ENCODE measurements at places on chromosomes 11 and 22.
A peak's percentile ranks its signal among the peaks of the same experiment; 100 is the strongest.

GRCh38 chr11:34851916-34852315, 64.3 kb downstream of the APIP start:
- DNase-seq = no peak

DNA sequence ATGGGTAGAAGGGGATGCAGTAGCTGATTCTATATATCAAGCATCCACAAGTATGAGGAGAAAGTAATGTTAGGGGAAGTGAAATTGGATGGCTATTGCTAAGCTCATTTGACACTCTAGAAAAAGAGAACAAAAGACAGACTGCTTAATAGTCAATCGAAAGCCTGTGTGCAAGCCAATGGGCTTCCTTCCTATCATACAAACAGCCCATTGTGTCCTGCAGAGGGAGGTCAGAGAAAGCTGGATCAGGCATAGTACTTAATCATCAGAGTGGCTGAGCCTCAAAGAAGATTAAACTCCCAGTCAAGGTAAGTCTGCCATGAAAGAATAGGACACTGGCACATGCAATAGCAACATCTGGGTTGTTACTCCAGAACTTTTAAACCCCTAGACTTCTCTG, 50.9 kb upstream of the PGR start:
- DNase-seq = no peak

DNA sequence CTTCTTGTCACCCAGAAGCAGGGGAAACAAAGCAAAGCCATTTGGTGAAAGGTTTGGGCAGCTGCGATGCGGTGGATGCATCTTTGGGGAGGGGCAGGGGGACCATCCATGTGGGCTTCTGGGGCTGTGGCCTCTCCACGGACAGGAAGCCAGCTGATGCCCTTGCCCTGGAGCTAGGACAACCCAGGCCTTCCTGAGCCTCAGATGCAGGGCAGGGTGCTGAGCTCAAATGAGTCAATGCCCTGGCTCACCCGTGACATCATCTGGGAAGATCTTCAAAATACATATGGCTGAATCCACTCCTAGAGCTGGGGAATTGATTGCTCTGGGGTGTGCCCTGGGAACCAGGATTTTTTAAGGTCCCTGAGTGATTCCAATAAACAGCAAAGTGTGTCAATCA, 1418.2 kb downstream of the TBC1D22A start:
- no peak for DNase-seq

DNA sequence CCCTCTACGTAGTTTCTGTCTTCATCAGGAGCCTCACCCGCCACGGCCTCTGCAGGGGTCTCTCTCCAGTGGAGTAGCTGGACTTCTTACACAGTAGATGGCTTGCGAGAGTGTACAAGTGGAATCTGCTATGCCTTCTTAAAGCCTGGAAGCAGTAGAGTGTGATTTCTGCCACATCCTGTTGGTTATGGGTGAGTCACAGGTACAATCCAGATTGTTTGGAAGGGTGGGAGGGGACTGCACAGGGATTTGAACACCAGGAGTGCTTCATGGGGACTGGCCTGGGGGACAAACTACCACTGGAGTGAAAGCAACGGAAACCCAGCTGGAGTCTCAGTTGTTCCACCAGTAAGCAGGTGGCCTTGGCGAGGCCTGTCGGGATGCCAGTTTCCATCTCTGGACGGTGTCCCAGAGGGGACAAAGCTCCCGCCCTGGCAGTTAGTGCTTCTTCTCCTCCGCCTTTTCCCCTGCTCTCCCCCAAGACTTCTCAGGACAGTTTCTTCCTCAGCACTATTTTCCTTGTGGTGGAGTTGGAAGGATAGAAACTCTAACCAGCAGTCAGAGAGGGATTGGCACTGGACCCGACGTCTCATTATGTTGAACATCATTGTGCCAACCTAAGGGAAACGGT, 85.0 kb upstream of the RCN1 start:
- no peak for DNase-seq

DNA sequence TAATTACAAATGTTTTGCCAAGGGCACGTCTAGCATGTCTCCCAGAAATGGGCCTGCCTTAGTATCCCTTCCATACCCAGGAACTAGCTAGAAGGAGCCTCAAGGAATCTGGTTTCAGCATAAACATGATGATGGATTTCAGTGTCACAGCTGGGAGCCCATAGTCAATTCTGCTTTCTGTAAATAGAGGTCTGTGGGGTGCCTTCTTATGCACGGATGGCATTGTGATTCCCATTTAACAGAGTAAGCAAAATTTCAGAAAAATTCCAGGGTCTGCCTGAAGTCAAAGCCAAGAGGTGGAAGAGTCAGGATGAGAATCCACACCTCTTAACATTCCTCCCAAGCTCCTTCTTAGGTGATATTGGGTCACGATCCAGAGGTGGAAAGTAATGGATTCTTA, 12.1 kb downstream of the DUSP18 start:
- no peak for DNase-seq

DNA sequence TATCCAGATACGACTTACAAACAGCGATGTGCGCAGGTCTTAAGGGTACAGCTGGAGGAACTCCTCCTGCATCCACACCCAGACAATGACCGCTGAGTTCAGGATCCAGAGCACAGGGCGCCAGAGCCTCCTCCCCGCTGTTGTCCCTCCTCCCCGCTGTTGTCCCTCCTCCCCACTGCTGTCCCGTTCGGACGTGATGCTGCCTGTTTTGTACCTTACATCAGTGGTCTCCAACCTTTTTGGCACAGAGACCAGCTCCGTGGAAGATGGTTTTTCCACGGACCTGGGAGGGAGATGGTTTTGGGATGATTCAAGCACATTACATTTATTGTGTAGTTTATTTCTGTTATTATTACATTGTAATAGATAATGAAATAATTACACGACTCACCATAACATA, 62.0 kb downstream of the PHF21B start:
- no peak for DNase-seq

DNA sequence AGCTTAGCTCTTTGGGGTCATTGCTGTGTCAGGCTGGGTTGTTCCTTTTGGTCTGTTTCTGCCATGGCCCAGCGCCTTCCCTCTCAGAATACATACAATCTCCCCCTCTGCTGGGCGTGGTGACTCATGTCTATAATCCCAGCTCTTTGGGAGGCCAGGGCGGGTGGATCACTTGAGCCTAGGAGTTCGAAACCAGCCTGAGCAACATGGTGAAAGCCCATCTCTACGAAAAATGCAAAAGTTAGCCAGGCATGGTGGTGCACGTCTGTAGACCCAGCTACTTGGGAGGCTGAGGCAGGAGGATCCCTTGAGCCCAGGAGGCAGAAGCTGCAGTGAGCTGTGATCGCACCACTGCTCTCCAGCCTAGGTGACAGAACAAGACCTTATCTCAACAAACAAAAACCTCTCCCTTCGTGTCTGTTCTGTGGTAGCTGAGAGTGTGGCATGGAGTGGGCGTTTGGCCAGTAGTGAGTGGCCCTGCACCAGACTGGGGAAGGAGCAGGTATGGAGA, 46.7 kb upstream of the RAB1B start:
- no peak for DNase-seq

DNA sequence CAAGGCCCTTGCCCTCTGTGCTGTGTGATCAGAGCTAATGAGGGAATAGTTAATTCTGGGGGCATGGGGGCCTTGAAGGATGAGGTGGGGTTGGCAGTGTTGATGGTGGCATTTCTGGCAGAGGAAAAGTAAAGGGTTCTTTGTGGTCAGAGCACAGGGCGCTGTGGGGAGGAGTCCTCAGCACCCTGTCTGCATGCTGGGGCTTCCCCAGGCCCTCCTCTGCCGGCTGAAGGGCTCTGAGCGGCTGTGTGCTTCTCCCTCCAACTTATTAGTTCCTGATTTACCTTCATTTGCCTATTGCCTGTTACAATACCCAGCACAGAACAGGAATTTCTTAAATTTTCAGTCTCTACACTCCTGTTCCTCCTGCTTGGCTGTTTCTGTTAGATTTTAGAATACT, 122.8 kb downstream of the HIPK3 start:
- no peak for DNase-seq

- DNase-seq = no peak
These were observed 73.7 kb upstream of the TSPAN18 start for GRCh38 chr11:44652901-44653644.

DNA sequence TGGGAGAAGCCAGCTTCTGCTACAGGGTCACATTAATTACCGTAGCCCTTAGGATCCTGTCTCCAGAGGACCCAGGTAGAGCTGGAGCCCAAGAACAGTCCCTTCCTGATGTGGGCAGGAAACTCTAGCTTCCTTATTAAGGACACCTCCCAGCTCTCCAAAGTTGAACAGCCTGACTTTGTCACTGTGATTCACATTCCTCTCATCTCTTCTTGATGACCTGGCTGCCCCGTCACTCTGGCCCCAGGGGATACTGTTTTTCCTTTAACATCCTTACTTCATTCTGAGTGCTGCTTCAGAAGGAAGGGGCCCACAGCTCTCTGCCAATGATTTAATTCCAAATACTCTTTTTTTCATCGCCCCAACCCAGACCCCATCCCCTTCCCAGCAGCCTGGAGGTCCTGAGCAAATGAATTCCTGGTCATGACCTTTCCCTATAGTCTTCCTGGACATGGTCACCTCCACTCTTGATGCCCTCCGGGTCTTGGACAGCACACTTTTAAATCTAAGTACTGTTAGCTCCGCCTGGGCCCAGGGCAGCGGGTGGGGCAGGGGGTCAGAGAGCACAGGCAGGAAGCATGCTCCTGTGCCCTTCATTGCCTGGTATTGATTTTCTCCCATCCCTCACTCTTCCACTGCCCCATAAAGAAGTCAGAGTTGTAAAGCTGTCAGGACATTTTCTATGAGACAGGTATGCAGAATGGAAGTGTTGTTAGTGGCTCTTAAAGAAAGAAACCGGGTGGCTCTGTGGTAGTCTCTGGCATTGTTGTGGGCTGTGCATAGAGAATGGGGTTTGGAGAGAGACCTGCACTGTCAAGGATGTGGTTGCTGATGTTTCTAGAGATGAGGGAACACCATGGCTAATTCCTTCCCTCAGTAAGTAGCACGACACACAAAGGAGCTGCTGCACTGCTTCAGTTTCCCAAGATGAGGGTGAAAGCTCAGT, 22.3 kb upstream of the SPON1 start:
- no peak for DNase-seq

- peak; percentile 14 for DNase-seq
These were observed 52.3 kb downstream of the SHISAL1 start for GRCh38 chr22:44260216-44261035.

GRCh38 chr11:128201801-128202200, 385.6 kb downstream of the ETS1 start:
- DNase-seq = no peak

DNA sequence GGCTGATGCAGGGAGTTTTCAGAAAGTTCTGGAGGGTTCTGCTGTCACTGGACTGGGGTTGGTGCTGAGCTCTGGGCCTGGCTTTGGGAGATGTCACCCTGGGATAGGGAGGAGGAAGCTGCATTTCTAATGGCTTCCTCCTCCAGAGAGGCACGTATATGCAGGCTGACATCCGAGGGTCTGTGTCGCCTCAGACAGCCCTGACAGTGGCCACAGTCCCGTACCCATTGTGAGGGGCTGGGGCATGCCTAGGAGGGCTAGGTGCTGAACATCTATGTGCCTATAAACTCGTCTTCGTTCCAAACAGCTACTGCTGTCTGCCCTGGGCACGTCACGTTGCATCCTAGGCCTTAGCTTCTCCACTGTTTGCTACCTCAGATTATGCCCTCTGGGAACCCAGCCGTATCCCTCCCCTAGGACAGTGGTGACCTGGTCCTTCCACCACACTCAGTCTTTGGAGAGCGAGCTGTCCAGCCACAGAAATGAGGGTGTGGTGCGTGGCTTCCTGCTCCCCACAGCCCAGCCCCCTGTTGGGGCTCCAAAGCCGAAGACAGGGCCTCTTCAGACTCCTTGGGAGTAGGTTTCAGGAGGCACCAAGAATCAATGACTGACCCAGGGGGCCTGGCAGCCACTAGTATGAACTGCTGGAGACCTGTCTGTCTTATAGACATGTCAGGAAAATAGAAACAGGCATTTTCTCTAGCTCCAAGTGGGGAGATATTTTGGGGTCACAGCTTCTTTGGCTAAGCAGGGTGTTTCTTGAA, 26.4 kb downstream of the ADAMTS15 start:
- DNase-seq = no peak

DNA sequence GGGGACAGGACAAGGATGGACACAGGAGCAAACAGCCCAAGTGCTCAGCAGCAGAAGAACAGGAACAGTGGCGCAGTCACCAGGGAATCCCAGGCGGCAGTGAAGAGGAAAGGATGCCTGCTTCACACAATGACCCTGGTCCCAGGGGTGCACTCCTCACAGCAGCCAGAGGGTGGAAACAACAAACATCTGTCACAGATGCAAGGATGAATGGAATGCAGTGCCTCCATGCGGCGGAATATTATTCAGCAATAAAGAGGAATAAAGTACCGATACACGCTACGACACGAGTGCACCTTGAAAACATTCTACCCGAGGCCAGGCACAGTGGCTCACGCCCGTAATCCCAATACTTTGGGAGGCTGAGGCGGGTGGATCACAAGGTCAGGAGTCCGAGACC, 12.7 kb downstream of the CSNK1E start:
- DNase-seq = no peak

DNA sequence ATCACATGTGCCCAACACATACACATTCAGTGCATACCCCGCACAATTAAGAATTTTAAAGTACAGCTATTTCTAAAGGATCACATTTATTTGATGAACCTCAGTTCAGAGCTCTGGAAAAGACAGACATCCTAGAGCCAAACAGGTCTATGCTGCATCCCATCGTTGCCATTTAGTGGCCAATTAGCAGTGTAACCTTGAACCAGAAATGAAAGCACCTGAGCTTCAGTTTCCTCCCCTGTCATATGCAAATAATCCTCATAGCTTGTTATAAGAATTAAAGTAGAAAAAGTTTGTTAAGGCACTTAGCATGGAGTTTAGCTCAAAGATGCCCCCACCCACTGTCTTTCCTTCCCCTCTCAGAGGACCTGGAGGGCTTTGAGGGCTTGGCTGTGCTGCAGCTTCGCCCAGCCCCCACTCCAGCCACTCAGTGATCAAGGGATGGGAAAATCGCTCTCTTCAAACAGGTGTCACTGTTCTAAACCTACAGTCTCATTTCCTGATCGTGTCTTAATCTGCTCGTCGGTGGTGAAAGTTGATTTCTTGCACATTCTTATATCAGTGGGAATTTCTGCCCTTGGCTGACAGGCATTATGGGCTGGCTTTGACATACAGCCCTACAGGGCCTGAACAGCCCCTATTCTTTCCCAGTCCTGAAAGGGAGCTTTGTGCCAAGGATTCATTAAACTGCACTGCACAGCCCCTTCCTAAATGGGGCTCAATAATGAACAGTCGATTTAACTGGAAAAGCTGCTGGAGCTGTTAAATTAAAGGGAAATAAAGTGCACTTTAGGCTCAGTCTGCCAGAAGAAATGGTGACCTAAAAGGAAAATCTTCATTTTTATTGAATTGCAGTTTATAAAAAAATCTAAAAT, 23.3 kb upstream of the FAM181B start:
- no peak for DNase-seq

- no peak for DNase-seq
These were observed 3.8 kb downstream of the AMOTL1 start for GRCh38 chr11:94771951-94772350.

GRCh38 chr11:66971488-66971887, 3.6 kb upstream of the C11orf86 start:
- no peak for DNase-seq

DNA sequence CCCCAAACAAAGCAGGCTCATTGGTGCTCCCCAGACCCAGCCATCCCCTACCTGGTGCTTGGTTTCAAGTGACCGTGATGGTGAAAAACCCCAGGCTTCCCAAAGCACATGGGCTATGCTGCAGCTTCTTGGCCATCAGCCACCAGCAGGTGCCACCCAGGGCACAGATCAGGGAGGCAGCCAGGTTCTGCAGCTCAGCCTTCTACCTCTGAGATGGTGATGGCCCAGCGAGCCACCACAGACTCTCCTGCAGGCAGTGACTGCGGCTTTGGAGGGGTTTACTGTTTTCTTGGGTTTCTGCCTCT, 70.0 kb upstream of the ALX4 start:
- no peak for DNase-seq

GRCh38 chr11:123216249-123216648, 21.2 kb upstream of the CLMP start:
- DNase-seq = no peak
